Right lung (tissue), 10 donors: ENCODE measurements at places on chromosomes 4 and X. TPM values are rescaled to one million over a fixed set of nuclear protein-coding genes. Genes with fewer than 3 reads are reported as not detected.

GRCh38 chrX:44235534-44235933 is 107.9 kb downstream of the EFHC2 start:
- DNase-seq: no peak

GRCh38 chr4:5118091-5118786 is 67.0 kb downstream of the STK32B start:
- no peak for DNase-seq

DNA sequence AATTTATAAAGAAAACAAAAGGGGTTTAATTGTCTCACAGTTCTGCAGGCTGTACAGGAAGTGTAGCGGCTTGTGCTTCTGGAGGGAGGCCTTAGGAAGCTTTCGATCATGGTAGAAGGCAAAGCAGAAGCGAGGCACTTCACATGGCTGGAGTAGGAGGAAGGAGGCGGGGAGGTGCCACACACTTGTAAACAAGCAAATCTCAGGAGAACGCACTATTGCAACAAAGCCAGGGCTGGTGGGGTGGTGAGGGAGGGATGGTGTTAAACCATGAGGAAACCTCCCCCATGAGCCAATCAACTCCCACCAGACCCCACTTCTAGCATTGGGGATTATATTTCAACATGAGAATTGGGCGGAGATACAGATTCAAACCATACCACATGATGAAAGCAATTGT is 1116.3 kb downstream of the FAT4 start:
- no peak for DNase-seq

GRCh38 chrX:129593137-129593536 is 53.1 kb downstream of the OCRL start:
- no peak for DNase-seq

DNA sequence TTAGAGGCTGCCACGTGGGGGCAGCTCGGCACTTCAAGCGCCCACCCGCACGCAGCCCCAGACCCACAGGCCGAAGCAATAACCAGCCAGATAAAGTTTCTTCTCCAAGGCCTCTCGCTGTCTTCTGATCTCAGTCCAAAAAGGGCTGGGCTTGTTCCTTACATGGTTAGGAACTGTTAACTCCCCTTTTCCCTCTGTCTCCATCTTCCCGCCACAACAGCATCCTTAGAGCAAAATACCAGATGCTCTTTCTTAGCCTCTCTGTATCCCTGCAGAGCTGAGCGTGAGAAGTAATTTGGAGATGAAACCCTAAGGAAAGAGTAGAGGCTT is 23.4 kb upstream of the KIAA1210 start:
- no peak for DNase-seq

- no peak for DNase-seq
These were observed 158.2 kb upstream of the DDIT4L start for GRCh38 chr4:100348473-100348872.

GRCh38 chr4:38466401-38466800 is 197.6 kb upstream of the KLF3 start:
- DNase-seq: no peak

GRCh38 chr4:185865901-185866328 is 53.9 kb upstream of the SORBS2 start:
- peak; percentile 39 for DNase-seq

GRCh38 chr4:3725936-3726870 is 40.0 kb upstream of the ADRA2C start:
- no peak for DNase-seq

DNA sequence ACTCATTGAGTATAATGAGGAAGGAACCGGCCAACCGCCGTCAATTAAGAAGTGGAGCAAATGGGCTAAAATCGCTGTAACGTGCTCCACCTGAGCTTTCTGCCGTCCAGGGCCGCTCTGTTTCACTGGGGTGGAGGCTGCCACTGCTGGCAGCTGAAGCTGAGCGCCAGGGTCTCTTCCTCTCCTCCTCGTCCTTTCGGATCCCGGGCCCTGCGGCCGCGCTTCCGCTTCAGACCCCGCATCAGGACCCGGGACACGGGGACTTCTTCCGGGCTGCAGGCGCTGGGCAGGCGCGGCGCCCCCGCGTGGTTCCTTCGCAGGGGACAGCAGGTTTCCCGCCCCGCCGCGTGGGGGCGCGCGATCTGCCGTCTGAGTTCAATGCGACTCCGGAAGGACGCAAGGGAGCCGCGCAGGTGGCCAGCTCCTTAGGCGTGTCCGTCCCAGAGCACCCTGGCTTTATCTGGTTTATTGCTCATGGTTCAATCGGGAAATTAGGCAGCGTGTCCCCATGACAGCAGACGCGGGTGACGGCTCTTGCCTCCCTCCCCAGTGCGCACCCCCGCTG is 519.8 kb downstream of the TRIML1 start:
- DNase-seq: no peak

DNA sequence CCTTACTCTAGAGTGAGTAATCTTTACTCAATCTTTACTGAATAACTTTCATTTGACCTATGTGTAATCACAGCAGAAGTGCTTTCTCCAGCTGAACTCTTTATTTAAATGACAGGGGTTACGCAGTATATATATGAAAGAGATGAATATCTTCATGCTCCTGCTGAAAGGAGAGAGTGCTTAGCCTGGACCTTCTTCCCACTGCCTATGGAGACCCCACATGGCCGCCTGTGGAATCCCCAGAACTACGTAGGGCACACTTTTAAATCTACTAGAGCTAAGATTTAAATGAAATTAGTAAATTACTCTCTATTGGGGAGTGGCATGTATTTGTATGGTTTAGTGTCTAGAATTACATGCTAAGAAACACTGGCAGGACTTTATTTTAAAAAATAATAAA is 391.2 kb downstream of the ANKRD50 start:
- DNase-seq: no peak

DNA sequence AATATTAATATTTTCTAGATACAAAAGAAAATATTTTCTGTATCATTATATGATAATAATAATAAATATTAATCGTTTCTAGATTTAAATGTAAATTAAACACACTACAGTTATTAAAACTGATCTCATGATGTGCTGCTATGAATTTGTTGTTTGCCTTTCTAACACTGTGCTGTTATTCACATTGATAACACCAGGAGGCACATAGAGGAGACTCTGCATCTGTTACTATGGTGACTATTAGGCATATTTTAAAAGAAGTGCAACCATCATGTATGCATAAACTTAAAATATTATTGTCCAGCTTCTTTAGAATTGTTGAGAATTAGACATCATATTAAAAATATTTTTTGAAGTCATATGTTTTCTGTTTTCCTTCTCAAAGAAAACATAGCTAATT is 11.8 kb upstream of the PDGFC start:
- no peak for DNase-seq

DNA sequence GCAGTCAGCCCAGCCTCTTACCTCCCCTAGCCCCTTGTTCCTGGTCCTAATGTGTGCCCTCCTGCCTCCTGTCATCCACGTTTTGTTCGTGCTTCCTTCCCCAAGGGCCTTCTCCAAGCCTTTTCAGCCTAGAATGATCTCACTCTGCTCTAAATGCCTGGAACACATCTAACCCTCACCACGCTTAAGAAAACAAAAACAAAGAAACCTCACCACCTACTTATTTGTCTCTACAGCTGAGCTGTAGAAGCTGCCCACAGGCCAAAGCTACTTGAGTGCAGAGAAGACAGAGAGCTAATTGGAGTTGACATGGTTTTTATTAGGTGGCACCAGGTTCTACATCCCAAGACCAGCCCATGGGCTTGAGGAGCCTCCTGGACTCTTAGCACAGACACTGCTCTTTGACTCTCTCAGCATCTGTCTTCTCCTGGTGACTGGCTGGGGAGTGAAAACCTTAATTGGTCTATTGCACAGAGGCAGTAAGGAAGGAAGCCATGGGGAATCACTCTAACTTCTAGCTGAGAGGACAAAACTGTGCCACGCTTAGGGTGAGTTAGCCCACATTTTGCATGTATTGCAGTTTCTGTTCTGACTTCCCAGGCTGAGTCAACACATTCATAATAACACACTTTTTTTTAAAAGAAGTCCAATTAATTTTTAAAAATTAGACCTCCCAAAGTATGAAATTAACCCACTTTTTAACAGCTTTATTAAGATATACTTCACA is 52.3 kb upstream of the PDK3 start:
- DNase-seq: no peak

GRCh38 chr4:119131164-119131563 is 4.5 kb upstream of the MYOZ2 start:
- DNase-seq: no peak

GRCh38 chr4:11293866-11294265 is 134.8 kb downstream of the HS3ST1 start:
- no peak for DNase-seq

GRCh38 chr4:140253556-140254027 is 99.6 kb upstream of the MAML3 start:
- DNase-seq: no peak

- DNase-seq: peak; percentile 54
These were observed 31.9 kb downstream of the F8A1 start for GRCh38 chrX:154918060-154918483.

DNA sequence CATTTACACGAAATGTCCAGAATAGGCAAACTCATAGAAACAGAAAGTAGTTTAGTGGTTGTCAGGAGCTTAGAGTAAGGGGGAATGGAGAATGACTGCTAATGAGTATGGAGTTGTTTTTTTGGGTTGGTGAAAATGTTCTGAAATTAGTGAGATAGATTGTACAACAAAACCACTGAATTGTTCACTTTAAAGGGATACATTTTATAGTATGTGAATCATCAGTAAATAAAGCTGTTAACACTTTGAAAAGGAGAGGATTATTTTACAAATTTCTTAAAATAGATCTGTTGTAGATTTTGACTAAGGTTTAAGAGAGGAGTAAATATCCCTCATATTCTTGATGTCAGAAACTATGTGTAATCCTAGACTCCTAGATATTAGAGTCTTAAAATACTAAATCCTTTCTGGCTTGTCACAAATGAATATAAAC is 82.7 kb downstream of the RAPGEF2 start:
- DNase-seq: no peak

DNA sequence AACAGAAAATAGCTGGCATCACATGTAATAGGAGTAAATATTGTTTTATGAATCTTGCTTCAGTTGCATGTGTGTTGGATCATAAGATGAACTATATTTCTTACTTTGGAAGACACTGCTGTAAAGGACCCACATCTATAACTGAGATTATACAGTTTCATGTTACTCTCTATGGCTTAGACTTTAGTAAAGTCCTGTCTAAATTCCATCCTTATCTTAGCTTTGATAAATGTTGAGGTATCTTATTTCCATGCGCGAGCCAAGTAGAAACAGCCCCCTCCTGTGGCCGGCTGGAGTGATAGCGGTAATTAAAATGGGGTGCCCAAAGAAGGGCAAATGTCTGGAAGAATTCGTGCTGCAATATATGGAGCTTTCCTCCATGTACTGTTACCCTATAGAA is 43.0 kb downstream of the CCDC158 start:
- DNase-seq: peak; percentile 3

The AFM gene
- polyA plus RNA-seq: not detected

The PROM1 gene
- polyA plus RNA-seq: 32.7 TPM

The TREX2 gene
- 0.93 TPM for polyA plus RNA-seq

The SPANXA1 gene
- polyA plus RNA-seq: not detected

The MAGED4 gene
- 59.2 TPM for polyA plus RNA-seq

The NSUN7 gene
- polyA plus RNA-seq: 19.1 TPM

The GPR119 gene
- polyA plus RNA-seq: not detected

The GABRB1 gene
- polyA plus RNA-seq: 0.33 TPM
